ENCODE measurements at places on chromosomes 1 and 21. TPM values are rescaled to one million over a fixed set of nuclear protein-coding genes. Genes with fewer than 3 reads are reported as not detected.

The IFI44L gene
- 25.7 TPM for total RNA-seq

The SIM2 gene
- total RNA-seq, result not detected

The LCE2B gene
- total RNA-seq, result not detected

The ADAMTS1 gene
- total RNA-seq, result 13.0 TPM

The RHCE gene
- total RNA-seq, result 0.18 TPM

The ZNF695 gene
- 11.9 TPM for total RNA-seq

DNA sequence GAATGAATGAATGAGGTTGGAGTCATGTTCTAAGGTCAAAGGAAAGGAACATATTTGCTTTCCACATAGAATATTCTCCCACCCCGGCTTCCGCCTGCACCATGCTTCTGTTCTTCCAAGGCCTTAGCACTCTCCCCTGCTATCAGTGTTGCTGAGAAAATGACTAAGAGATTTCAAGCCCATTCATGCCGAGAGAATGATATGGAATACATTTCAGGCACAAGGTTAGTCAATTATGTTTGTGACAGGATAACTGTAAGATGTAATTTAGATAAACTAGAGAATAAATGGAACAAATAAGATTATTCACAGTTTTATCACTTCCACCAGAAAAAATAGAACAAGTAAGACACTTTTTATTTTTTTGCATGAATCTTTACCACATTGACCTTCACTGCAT is 122.6 kb downstream of the PLD5 start:
- no peak for DNase-seq

GRCh38 chr1:30372792-30373433 is 350.5 kb downstream of the MATN1 start:
- no peak for DNase-seq

DNA sequence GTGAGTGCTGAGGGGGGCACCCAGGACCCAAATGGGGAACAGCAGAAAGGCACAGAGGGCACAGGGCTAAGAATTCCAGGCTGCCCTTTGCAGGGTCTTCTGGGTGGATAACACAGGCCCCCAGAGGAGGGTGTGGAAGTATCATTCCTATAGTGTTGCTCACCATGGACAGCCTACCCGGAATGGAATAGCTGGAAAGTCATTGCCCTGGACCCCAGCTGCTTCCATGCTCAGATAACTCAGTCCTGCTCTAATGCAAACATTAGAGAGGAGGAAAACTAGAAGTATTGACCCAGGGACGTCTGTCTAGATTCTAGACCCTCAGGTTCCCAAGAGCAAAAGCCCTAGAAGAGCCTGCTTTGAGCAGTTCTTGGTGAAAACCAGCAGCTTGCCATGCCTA is 24.7 kb downstream of the SLC6A17 start:
- no peak for DNase-seq

- peak; percentile 79 for DNase-seq
Measured at GRCh38 chr1:109113590-109114341, at the start of gene ELAPOR1. Gene ELAPOR1, plus strand, starts transcription at chr1:109114115. Its CDS starts 69 bp downstream, at chr1:109114184.

DNA sequence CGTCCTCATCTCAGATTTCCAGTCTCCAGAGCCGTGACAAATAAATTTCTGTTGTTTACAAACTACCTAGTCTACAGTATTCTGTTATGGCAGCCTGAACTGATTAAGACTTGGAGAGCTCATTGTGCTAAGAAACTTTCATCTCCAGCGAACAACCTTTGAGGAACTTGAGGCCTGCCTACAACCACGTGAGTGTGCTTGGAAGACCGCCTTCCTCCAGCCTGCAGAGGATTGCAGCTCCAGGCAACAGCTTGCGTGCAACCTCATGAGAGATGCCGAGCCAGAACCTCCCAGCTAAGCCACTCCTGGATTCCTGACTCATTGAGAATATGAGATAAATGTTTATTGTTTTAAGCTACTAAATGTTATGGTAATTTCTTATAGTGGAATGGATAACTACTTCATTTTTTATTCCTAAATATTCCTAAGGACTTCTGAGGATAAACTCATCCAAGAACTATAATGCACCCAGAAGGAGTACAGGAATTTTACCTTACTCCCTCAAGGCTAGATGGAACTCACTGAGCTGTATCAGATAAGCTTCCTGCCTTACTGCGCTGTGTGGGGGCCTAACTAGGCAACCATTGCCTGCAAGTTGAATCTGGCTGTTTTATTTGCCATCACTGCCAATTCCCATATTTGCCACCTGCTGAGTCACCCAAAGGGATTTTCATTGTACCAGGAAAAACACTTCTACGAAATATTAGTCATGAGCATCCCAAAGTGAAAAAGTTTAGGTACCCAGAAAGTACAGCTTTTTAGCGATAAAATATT is 17.6 kb downstream of the FAM177B start:
- no peak for DNase-seq

DNA sequence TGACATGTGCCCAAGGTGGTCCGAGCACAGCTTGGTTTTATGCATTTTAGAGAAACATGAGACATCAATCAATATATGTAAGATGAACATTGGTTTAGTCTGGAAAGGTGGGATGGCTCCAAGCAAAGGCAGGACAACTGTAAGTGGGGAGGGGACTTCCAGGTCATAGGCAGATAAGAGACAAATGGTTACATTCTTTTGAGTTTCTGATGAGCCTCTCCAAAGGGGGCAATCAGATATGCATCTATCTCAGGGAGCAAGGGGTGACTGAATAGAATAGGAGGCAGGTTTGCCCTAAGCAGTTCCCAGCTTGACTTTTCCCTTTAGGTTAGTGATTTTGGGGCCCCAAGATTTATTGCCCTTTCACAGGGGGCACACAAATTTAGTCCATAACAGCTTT is 94.2 kb upstream of the COA6 start:
- no peak for DNase-seq

- DNase-seq, result no peak
Measured at GRCh38 chr1:61204528-61204927, 122.2 kb downstream of the NFIA start.

DNA sequence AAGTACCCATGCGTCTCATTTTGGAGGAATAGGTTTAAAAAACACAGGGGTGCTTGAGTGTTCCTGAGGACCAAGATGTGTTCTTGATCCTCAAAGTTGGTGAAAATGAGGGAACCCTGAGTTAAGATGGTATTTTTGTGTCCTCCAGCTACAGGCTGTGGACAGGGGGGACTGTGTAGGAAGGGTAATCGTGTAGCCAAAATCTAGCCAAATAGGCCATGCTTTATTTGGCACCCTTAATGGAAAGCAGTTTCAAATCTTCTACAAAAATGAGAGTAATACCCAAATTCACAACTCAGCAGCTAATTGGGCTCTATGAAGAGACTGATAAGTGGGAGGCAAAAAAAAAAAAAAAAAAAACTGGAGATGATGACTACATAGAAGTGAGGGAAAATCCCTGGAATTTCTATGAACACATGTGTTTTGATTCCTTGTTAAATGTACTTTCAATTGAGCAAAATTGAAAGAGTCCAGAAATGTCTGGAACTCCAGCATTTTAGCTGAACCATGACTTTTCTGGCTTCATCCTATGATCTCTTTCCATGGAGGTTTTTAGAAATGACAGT is 470 bp downstream of the HSD11B1 start:
- DNase-seq, result no peak

- no peak for DNase-seq
Measured at GRCh38 chr1:65959896-65960567, 167.3 kb downstream of the PDE4B start.

DNA sequence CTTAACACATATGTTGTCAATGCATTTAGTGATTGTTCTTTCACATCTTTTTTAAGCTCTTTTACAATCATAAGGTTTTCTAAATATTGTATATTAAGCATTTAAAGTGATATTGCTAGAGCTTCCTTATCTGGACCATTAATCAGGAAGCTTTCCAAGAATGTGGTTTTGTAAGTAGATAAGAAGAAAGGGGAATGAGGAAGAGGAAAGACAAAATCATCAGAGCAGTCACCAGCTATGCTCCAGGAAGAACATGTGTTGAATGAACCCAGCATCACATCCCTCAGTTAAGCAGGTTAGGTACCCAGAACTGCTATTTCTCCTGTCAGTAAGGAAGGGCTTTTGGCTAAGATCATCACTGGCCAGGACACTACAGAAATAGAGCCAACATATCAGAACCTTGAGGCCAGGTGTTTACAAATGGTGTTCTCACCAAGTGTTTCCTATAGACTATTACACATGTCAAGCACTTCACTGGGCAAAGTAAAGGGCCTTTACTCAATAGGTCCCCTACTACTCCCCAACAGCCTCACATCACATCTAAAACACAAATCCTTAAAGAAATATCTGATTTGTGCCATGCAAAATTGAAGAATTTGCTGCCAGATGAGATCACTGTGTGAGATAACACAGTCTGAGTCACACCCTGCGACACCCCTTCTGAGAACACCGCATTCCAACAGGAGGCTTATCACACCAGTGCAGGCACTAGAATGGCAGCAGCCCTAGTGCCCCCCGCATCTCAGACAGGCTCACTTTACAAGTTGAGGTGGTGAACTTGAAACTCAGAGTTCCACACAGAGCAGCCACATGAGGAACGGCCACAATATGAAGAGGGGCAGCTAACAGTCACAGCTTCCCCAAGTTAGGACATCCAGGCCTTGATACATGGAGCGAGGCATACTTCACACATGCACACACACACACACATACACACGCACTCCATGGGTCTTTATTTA is 1.8 kb upstream of the SPRR2A start:
- DNase-seq, result no peak

GRCh38 chr21:20703112-20703767 is 295.0 kb upstream of the NCAM2 start:
- DNase-seq, result no peak

DNA sequence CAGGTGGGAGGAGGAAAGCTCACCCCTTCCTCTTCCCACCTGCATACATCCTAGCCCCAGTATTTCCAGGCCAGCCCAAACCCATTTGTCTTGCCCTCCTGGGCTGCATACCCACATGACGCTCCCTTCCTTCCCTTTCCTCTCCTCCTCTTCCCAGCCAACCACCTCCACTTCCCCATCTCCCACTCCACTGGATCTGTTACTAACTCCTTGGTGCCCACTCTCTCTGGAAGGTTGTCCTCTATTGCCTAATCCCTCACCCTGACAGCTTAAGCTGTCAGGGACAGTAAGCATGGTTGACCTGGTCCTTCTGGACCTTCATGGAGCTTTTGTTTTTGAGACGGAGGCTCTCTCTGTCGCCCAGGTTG is 23.0 kb upstream of the SYNC start:
- no peak for DNase-seq

- no peak for DNase-seq
Measured at GRCh38 chr1:175845338-175845737, 101.9 kb upstream of the TNR start.

GRCh38 chr21:38787461-38788274 is 18.1 kb upstream of the ETS2 start:
- DNase-seq, result no peak

DNA sequence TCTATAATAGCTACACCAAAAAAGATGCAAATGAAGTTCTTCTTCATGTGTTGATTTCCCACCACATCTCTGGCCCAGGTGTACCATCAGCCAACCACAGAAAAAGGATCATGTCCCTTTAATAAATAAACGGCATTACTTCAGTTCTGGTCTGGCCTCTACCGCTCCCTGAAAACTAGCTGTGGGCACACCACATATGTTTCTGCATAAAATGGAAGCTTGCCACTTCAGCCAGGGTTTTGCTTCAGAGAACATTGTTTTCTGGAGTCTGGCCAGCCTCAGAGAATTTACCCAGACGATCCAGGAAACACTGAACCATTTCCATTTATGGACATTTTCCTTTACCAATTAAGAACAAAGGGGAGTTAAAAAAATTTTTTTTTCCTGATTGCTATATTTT is 5.8 kb upstream of the LAMC2 start:
- DNase-seq, result peak; percentile 89

DNA sequence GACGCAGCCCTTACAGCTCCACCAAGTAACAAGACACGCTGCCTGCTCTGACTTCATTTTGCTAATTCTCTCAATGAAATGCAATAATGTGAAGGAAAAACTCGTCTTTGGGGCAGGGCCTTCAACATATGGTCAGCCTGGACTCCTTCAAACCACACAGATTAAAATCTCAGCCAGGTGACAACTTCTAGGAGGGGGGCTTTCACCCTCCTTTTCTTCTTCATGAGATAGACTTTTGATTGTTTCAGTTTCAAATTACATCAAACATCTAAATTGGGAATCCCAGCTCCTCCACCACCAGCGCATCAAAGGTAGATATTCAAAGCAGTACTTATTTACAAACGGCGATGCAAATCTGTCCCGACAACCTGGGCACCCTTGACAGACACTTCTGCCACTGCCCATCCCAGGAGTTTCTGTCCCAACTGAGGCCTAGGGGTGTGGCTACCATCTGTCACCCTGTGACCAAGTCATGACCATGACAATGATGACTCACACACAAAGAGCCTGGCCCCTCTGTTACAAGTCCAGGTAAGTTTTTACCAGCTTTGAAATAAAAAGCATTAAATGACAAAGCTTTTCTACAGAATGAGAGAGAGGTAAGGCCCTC is 29.7 kb downstream of the SSBP3 start:
- no peak for DNase-seq

DNA sequence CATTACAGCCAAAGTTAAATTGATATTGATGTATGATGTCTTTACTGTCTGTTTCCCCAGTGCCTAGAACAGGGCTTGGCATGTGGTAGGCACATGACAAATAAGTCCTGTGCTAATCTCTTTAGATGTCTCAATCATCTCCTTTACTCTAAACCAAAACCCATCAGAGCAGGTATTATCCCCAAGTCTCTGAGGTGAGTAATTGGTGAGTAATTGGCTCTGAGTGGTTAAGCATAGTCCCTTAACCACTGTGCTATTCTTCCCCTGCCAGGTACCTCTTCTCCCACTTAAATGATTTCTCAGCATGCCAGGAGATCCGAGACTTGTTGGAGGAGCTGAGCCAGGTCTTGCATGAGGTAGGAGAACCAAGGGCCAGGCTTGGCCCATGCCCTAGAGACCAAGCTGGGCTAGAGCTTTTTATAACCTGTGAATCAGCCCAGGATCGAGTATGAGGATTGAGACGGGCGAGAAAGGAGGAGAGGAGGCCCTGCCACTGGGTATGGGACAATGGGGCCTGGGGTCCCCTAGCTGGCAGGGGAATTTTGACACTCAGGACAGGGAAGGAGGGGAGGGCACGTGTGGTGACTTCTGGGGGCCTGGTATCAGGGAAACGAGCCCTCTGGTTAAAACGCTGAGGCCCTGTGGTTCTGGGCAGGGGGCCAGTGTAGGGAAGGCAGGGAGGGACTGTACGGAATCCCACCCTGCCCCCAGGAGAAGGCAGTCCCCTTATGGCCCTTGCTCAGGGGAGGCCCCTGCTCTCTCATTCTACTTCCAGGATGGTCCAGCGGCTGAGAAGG is 4.5 kb downstream of the CNKSR1 start:
- DNase-seq, result no peak

GRCh38 chr1:156887317-156887716 is 6.2 kb upstream of the PEAR1 start:
- DNase-seq, result no peak

DNA sequence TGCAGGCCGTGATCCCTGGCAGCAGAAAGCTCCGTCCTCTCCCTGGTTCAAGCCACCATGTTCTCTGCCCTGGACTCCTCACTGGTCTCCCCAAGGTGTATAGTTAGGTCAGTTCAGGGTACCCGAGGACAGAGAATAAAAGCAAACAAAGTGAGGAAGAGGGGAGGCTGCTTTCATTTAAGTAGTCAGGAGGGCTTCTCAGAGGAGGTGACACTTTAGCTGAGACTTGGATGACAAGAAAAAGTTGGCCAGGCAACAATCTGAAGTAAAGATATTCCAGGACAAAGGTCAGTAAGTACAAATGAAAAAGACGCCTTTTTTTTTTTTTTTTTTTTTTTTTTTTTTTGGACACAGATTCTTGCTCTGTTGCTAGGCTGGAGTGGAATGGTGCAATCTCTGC is 257.8 kb upstream of the TMEM51 start:
- DNase-seq, result no peak

- DNase-seq, result peak; percentile 80
Measured at GRCh38 chr1:159945483-159946241, at the start of gene IGSF9. Gene IGSF9, minus strand, starts transcription at chr1:159945613. Its CDS starts 2,159 bp downstream, at chr1:159943454.
